ENCODE measurements at places on chromosomes 1 and 21.

GRCh38 chr21:14526199-14526598, 19.9 kb downstream of the SAMSN1 start:
- DNase-seq: no peak

GRCh38 chr1:114218361-114219171, 64.9 kb upstream of the SYT6 start:
- no peak for DNase-seq

DNA sequence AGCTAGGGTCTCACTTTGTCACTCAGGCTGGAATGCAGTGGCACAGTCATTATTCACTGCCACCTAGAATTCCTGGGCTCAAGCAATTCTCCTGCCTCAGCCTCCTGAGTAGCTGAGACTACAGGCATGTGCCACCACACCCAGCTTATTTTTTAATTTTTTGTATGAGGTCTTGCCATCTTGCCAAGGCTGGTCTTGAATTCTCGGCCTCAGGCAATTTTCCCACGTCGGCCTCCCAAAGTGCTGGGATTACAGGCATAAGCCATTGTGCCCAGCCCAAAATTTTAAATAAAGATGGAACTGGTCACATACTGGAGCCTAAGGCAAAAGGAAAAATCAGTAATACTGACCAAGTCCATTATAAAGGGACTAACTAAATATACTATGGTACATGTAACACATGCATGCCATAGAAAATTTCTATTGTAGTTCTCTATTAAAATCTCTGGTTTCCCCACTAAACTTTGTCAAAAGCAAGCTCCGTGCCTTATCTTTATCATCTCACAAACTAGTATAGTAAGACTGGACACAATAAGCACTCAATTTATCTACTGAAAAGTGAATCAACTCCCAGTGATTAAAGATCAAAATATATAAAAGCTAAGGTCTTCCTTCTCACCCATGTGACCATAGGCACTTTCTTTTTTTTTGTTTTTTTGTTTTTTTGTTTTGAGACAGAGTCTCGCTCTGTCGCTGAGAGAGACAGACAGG, 61.6 kb downstream of the HSF2BP start:
- no peak for DNase-seq

- DNase-seq: no peak
These were observed 1.7 kb downstream of the SPSB1 start for GRCh38 chr1:9294405-9294773.

DNA sequence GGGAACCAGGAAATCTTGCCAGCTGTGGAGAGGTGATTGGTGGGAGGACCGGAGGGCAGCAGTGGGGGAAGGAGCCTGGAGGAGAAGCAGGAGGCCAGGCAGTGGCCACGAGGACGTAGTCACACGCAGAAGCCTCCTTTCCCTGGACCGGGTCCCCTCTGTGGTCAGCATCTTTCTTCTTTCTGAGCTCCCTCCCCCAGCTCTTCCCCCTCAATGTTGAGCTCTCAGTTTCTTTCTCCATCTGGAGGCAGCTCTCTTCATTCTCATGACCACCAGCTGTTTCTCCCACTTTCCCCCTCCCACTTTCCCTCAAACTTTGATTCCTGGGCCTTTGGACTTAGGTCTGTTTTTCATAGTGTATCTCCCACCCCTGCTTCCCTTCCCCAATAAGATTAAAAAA, 18.3 kb downstream of the KIRREL1 start:
- no peak for DNase-seq

DNA sequence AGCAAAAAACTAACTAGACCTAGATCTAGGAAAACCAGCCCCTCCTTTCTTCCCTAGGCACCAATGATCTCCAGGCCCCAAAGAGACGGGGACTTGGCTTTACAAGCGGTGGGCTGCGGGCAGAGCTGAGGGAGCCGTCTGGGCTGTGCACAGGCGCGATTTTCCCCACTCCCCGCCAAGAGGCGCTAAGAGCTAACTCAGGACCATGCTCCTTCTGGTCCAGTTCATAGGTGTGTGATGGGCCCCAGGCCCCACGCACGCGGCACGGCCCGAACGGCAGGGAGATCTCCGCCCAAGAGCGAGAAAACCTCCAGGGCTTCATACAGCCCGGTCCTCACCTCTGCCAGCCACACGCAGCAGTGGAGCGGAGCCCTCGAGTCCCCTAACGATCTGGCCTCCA, 7.5 kb upstream of the GPR153 start:
- no peak for DNase-seq

DNA sequence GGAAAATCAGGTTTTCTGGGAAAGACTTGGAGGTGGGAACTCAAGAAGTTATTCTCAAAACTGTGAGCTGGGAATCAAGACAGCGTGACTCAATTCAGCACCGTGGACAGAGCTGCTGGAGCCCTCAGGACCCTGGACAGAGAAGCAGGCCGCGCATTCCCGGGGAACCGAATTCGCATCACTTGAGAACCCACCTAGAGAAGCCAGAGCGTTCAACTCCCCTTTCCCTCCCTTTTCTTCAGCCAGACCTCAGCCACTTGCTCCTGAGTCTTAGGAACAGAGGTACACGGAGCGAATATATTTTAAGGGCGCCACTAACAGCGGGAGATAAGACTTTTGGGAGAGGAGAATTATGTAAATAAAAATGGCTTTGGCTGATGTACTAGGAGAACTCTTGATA, 2.0 kb upstream of the LIN28A start:
- peak; percentile 69 for DNase-seq

DNA sequence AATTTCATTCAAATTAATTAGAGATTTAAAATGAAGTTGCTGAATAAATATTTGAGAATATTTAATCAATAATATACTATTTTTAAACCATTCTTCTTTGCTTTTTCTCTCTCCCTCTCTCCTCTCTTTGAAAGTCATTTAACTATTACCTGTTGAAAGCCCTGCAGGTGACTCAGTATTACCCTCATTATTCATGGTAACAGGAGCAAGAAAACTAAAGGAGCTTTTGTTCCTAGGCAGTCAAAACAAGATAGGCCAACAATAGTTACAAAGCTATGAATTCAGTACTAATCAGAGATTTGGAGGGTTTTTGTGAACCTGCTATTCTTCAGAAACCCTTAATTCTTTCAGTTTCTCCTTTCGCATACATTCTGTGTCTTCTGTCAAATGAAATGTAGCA, 721.3 kb upstream of the NCAM2 start:
- no peak for DNase-seq

DNA sequence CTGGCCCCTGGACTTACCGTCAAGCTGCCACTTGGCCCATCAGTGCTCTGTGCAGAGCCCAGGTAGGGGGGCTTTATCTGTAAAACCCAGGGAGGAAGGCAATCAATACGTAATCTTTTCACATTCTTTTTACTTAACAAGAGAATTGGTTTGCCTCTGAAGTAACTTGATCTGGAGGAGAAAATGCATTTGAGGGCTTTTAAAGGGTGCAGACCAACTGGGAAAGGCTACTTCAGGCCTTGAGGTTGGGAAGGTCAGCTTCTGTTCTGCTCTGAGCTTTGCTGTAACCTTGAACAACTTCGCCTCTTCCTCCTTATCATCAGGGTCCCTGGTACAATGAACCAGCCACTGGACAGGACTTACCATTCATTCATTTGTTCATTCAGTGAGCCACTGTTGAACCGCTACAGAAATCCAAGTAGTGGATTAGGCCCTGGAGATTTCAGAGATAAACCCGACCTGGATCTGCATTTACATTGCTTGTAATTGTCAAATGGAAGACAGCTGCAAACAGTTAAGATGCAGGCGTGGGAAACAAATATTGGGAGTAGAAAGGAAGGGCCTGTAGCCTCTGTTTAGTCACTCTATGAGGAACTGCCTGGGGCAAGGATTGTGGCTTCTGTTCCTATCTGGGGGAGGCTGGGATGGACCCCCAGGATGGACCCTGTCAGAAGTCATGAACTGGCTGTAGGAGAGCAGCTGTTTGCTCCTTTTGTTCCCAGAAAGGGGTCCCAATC, 90.9 kb downstream of the MAN1C1 start:
- no peak for DNase-seq

DNA sequence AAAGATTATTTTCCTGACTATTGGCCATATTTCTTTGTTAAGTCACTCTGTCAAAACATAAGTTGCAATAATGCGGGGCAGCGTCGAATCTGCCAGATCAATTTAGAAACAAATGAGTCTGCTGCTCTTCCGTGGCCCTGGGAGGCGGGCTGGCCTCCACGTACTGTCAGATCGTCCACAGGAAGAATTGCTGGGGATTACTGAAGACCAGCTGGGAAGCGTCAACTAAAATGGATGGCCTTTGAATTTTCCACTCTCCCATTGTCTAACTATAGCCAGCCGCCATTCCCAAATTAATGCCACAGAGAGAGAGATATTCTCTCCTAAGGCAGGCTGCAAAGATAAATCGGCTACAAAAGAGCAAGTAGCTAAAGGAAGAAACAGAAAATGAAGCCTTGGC, 560.2 kb downstream of the SMYD3 start:
- DNase-seq: no peak

DNA sequence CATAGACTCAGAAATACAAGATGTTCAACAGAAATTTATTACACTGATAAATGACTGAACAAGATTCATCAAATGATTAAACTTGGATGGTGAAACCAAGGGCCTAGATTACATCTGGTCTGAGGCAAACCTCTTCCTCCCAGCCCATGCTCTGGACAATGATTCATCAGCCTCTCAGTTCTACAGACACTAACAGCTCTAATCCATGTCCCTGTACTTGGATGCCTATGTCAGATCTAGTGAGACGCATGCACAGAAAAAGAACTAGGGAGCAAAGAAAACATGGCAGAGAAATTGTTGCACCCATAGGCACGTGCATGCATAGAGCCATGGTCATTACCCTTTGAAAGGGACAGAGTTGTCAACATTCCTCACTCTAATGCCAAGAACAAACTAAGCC, 250.1 kb downstream of the KCNH1 start:
- DNase-seq: no peak

DNA sequence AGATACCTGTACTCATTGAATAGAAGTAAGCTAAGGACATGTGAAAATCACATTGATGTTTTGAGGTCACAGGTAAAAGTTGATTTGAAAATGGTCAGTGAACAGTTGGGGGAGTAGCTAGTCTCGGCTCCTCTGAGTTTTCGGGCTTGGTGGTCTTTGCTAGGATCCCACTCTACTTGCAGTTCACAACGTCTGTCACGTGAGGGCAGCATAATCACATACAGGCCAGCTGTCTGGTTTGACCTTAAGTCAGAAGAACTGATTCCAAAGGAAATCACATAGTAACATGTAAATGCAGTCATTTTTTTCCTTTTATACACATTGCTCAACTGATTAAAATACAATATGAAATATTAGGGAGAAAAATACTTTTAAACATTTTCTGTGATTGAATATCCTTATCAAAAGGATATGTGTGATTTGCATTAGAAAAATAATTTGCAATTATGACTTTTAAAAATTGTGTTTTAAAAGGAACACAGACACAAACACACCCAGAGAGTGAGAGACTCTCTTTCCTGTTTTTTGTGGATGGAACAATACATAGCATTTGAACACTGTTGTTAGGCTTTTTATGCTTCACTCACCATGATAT, 21.8 kb upstream of the PDC start:
- no peak for DNase-seq

DNA sequence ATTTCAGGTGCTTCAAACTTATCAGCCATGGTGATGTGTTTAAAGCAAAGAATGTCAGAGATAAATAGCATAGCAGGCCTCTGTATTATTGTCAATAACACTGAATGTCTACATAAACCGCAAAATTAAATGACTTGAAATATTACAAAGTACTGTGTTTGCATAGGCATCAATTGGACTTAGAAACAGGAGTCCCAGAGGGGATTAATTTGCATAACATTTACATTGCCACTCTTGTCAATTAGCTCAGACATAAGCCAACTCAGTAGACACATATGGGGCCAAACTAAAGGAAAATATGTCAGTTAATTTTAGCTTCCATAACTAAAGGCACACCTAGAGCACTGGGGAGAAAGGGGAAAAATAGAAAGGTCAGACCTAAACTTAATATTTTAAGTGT, 814.5 kb upstream of the NEGR1 start:
- no peak for DNase-seq

DNA sequence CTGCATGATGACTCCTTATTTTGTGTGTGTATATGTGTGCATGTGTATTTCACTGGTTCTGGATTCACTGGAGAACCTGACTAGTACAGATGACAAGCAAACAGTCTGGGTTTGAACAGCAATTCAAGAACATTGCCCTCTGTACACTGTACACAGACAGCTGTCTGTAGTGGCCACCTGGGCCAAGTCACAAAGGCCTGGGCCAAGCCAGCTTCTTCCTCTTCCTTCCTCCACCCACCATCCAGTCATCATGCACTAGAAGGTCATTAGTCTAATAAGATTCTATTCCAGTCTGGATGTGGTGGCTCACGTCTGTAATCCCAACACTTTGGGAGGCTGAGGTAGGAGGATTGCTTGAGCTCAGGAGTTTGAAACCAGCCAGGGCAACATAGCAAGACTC, 155.9 kb downstream of the ELAVL4 start:
- DNase-seq: no peak

- DNase-seq: no peak
These were observed at the start of gene ERVH48-1 for GRCh38 chr21:42925114-42925926. Gene ERVH48-1 (minus strand): TSS chr21:42925630. CDS start chr21:42919006, 6,624 bp downstream.

GRCh38 chr1:115771094-115771846, 2.8 kb upstream of the CASQ2 start:
- DNase-seq: no peak

DNA sequence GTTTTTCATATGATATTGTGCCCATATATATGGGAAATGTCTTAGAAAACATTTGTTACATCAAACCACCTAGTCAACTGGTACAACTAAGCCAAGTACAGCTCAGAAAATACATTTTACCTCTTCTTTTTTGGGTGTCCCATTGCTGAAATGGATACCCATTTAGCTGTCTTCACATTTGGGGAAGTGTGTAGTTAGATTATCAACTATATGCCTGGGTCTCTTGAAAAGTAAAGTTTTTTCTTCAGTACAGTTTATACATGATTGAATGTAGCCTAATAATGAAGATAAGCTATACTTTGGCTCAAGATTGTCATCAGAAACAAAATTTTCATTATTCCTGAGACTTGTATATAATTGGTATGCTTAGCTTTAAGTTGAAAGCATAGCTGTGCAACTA, 2.0 kb downstream of the AGO3 start:
- DNase-seq: no peak

- no peak for DNase-seq
These were observed 7.2 kb upstream of the PIGC start for GRCh38 chr1:172451002-172451443.

DNA sequence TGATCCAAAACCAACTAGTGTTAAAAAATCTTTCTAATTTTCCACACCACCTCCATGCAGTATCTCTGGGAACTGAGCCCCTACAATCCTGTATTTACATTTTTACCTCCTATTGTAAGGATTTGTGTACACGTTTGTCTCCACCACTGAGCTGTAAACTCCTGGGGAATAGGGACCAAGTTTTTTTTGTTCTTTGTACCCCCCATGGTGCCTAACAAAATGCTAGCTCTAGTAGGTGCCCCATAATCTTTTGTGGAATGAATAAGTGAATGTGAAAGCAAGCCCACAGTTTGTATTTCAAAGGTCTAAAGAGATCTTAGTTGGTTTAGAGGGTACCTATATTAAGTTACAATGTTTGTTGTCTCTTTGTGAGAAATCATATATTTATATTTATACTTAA, 879 bp upstream of the WLS start:
- DNase-seq: no peak

- DNase-seq: no peak
These were observed 99.1 kb downstream of the PPIAL4G start for GRCh38 chr1:148383966-148384365.
